ENCODE measurements at places on chromosomes 3 and 15. TPM values are rescaled to one million over a fixed set of nuclear protein-coding genes. Genes with fewer than 3 reads are reported as not detected.

The UPK1B gene
- total RNA-seq, result 61.1 TPM

The RIOX2 gene
- total RNA-seq, result 0.58 TPM

The C3orf52 gene
- total RNA-seq, result 59.0 TPM

The SYNPR gene
- 1.0 TPM for total RNA-seq

The ACOX2 gene
- total RNA-seq, result 22.2 TPM

The DPPA2 gene
- total RNA-seq, result not detected

GRCh38 chr3:61872077-61872706 lies 310.8 kb downstream of the PTPRG start:
- no peaks in the 10 kb centered on the region for H3K27me3 ChIP-seq
- H3K4me3 ChIP-seq, result no peak overlapping the region

DNA sequence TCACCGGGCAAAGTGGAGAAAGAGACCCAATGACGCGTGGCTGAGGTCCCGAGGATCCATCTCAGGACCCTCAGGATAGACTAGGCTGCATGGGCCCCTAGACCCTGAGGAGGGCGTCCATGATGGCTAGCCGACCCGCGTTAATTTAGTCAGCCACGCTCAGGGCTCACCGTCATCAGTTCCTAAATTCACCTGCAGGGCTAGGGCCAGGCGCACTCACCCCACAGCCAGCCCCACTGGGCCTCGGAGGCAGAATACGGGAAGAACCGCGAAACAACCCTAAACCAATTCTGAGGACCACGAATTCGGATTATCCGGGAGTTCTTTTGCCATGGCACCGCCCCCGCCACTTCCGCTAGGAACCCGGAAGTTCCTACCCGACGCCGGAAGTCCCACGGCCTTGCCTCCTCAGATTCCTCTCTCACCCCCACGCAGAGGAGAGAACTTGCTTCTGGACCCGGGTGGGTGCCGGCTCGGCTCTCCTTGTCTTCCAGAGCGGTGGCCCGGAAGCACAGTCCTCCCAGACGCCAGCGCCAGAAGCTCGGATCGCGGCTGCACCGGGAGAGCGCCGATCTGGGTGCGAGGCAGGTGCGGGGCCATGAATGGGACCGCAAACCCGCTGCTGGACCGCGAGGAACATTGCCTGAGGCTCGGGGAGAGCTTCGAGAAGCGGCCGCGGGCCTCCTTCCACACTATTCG lies at the start of the genes EAF1 and METTL6:
Gene EAF1, plus strand, starts transcription at position 417 of the 699 bp plus-strand sequence. Its CDS starts 182 bp downstream, at position 599.
Gene METTL6, minus strand, starts transcription at position 363 of the 699 bp plus-strand sequence. CDS start 1,033 bp downstream, outside the sequence.
- peak; percentile 85 for DNase-seq
- H3K4me3 ChIP-seq, result peak within 1 kb of the TSS; percentile 86
- H3K4me1 ChIP-seq, result no peaks in the 10 kb centered on the region
- peak within 1 kb of the TSS; percentile 92 for H3K27ac ChIP-seq
- peaks cover 46% of the 10 kb centered on the region for H3K36me3 ChIP-seq

GRCh38 chr15:33209575-33210481 lies 15.3 kb upstream of the FMN1 start:
- no peaks in the 10 kb centered on the region for H3K36me3 ChIP-seq
- H3K4me3 ChIP-seq, result no peak overlapping the region
- no peaks in the 10 kb centered on the region for H3K27me3 ChIP-seq
- no peak for DNase-seq
- H3K4me1 ChIP-seq, result no peaks in the 10 kb centered on the region

- DNase-seq, result no peak
- no peaks in the 10 kb centered on the region for H3K36me3 ChIP-seq
- no peaks in the 10 kb centered on the region for H3K4me1 ChIP-seq
- no peaks in the 10 kb centered on the region for H3K27me3 ChIP-seq
Observed at GRCh38 chr3:129702934-129703712, 96.6 kb upstream of the PLXND1 start.

GRCh38 chr15:25437777-25438600 lies 835 bp downstream of the UBE3A start:
- no peaks in the 10 kb centered on the region for H3K27me3 ChIP-seq
- peaks cover 20% of the 10 kb centered on the region for H3K4me1 ChIP-seq
- DNase-seq, result peak; percentile 89
- peak overlapping the region; percentile 99 for H3K27ac ChIP-seq
- H3K36me3 ChIP-seq, result no peaks in the 10 kb centered on the region

DNA sequence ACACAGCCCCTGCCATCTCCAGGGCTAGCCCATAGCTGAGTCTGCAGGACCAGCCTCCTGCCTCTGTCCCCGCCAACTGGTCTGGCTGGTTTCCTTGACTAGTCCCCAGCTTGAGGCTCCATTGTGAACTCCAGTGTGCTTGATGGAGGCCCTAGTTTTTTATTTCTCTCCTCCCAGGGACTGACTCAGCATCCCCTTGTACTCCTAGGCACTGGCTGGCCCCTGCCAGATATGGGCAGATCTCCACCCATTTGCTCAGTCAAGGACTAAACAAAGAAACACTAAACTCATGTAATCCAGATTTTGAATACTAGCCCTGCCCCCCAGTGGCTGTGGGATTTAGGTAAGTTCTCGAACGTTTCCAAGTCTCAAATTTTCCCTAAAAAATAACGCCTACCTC lies 415.4 kb upstream of the RORA start:
- H3K4me3 ChIP-seq, result no peak overlapping the region
- no peak overlapping the region for H3K27ac ChIP-seq
- no peaks in the 10 kb centered on the region for H3K4me1 ChIP-seq
- DNase-seq, result no peak
- no peaks in the 10 kb centered on the region for H3K36me3 ChIP-seq

DNA sequence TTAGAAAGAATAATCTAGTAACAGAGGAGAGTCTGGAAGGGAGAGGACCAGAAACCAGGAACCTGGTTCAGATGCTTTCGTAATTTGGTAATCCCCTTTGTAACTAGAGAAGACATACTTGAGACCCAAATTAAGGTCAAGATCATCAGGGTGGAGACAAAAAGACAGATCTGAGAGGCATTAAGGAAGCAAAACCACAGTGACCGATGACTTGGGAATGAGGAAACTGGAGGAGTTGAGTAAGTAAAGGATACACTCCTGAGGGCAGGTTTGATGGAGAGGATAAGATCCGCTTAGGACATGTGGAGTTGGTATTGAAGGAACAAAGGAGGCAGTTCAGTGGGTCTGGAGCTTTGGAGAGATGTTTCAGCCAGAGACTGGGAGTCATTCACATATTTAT lies 23.6 kb upstream of the BCL2A1 start:
- H3K4me1 ChIP-seq, result peaks cover 7% of the 10 kb centered on the region
- no peak overlapping the region for H3K27ac ChIP-seq
- H3K27me3 ChIP-seq, result no peaks in the 10 kb centered on the region
- no peak overlapping the region for H3K4me3 ChIP-seq
- DNase-seq, result no peak

DNA sequence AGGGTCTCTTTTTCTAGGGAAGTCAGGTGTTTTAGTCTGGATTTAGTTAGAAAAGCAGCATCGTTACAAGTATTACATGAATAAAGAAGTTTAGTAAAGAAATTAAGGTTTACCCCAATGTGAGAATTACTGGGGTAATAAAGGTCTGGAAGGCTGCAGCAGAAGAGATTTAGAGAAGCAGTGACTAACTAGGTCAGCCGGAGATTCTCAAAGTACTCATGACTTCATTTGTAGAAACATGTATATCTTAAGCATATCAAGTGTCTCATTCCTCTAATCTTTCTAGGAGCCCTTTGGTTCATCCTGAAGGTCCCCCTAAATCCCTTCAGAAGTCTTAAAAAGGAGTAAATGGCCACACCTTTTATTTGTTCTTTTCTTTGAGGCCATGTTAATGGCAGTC lies 26.0 kb downstream of the DTWD1 start:
- H3K27ac ChIP-seq, result no peak overlapping the region
- peaks cover 8% of the 10 kb centered on the region for H3K36me3 ChIP-seq
- H3K27me3 ChIP-seq, result no peaks in the 10 kb centered on the region

DNA sequence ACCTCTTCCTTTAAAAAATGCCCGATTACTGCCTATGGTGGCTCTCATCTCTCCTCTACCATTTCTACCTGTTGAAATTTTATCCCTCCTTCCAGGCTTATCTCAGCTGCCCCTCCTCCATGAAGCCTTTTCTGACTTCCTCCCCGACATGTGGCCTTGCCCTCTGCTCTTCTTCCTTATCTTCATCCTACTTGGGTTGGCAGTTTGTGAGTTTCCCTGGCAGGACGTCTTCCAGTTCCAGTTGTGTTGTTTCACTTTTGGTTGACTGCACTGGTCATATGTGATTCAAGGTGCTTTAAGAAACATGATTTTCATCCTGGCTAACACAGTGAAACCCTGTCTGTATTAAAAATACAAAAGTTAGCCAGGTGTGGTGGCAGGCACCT lies 4.4 kb downstream of the DLL4 start:
- no peak for DNase-seq
- no peak overlapping the region for H3K4me3 ChIP-seq
- H3K27ac ChIP-seq, result peak overlapping the region; percentile 46
- peaks cover 49% of the 10 kb centered on the region for H3K4me1 ChIP-seq
- H3K27me3 ChIP-seq, result peaks cover 47% of the 10 kb centered on the region

DNA sequence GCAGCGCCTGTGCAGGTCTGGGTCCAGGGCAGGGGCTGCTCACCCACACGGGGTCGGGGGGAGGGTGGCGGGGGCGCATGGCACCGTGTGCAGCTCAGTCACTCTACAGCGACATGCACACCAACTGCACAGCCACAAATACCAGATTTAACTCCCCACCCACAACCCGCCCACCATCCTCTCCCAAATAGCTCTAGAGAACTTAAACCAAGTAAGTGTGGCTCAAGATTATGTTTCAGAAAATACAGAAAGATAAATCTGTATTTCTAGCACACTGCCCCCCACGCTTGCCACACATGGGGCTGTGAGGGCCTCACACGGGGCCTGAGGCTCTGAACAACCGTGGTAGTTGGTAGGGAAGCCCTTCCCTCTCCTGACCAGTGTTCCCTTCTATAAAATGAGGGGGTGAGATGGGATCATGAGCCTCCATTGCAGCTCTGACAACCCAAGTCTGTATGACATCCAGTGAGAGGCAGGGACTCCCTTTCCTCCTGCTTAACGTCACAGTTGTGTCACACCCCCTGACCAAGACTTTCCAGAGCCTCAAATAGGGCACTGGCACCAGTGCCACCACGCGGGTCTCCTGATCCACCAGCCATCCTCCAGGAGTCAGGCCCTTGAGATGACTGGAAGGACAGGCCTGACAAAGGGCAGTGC lies 23.1 kb downstream of the POC1A start:
- no peak overlapping the region for H3K27ac ChIP-seq
- DNase-seq, result no peak
- peaks cover 18% of the 10 kb centered on the region for H3K4me1 ChIP-seq
- no peaks in the 10 kb centered on the region for H3K36me3 ChIP-seq
- H3K27me3 ChIP-seq, result no peaks in the 10 kb centered on the region

DNA sequence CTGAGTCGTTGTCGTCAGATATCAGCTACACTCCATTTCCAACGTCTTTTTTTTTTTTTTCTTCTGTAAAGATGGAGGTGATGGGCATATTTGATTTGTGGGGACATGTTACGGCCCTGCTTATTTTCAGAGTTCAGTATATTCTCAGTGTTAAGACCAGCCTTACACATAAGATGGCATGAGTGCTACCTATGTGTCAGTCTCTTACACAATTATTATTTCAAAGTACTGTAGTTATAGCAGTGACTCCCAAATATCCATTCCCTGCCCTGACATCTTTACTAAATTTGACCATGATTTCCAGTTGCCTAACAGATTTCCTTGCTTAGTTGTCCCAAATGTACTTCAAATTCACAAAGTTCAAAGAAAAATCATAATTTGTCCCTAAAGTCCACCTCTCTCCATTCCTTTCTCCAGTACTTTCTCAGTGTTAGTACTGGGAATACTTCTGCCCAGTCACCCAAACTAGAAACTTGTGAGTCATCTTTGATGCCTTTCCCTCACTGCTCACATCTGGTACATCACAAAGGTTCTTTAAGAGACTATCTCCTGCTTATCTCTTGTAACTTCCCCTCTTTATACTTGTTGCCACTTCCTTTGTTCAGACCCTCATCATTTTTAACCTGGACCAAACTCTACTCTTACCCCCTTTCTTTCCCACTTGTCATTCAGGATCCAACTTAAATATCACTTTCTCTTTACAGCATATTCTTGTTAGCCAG lies 67.0 kb downstream of the ZNF609 start:
- no peak overlapping the region for H3K4me3 ChIP-seq
- peaks cover 5% of the 10 kb centered on the region for H3K36me3 ChIP-seq
- no peak for DNase-seq

DNA sequence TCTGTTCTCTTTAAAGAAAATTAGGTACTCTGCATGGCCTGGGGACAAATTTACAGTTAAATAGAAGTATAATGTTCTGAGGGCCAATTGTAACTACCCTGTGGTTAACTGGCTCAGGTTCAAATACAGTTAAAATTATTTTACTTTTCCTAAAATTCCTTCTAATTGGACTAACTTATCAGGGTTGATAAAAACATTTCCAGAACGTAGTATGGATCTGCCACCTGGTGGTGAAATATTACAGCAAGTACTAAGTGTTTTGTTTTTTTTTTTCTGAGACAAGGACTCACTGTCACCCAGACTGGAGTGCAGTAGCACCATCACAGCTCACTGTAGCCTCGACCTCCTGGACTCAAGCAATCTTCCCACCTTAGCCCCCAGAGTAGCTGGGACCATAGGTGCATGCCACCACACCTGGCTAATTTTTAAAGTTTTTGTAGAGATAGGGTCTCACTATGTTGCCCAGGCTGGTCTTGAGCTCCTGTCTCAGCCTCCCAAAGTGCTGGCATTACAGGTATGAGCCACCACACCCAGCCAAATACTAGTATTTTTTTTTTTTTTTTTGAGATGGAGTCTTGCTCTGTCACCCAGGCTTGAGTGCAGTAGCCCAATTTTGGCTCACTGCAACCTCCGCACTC lies 29.2 kb downstream of the NEO1 start:
- H3K4me1 ChIP-seq, result peaks cover 34% of the 10 kb centered on the region
- DNase-seq, result peak; percentile 82
- H3K4me3 ChIP-seq, result no peak overlapping the region
- H3K27ac ChIP-seq, result no peak overlapping the region

GRCh38 chr3:27540231-27540630 lies 56.0 kb upstream of the SLC4A7 start:
- no peak overlapping the region for H3K4me3 ChIP-seq
- no peak overlapping the region for H3K27ac ChIP-seq
- H3K4me1 ChIP-seq, result peaks cover 6% of the 10 kb centered on the region
- no peaks in the 10 kb centered on the region for H3K27me3 ChIP-seq
- H3K36me3 ChIP-seq, result no peaks in the 10 kb centered on the region

- H3K27me3 ChIP-seq, result no peaks in the 10 kb centered on the region
- H3K4me1 ChIP-seq, result peaks cover 89% of the 10 kb centered on the region
- peak overlapping the region; percentile 90 for H3K27ac ChIP-seq
- DNase-seq, result peak; percentile 87
- H3K36me3 ChIP-seq, result peaks cover 5% of the 10 kb centered on the region
Observed at GRCh38 chr3:46947981-46948791, 28.4 kb downstream of the CCDC12 start.

- no peak overlapping the region for H3K27ac ChIP-seq
- DNase-seq, result no peak
- peaks cover 16% of the 10 kb centered on the region for H3K36me3 ChIP-seq
- H3K27me3 ChIP-seq, result no peaks in the 10 kb centered on the region
Observed at GRCh38 chr3:196654735-196655090, 15.2 kb downstream of the NRROS start.

All from stomach (tissue), 19 donors.